ENCODE measurements at places on chromosomes 2 and 18.

- DNase-seq, result no peak
These were observed 31.0 kb downstream of the CCDC68 start for GRCh38 chr18:54928236-54928635.

GRCh38 chr2:226118471-226119429, 680.9 kb downstream of the IRS1 start:
- DNase-seq, result peak; percentile 83

DNA sequence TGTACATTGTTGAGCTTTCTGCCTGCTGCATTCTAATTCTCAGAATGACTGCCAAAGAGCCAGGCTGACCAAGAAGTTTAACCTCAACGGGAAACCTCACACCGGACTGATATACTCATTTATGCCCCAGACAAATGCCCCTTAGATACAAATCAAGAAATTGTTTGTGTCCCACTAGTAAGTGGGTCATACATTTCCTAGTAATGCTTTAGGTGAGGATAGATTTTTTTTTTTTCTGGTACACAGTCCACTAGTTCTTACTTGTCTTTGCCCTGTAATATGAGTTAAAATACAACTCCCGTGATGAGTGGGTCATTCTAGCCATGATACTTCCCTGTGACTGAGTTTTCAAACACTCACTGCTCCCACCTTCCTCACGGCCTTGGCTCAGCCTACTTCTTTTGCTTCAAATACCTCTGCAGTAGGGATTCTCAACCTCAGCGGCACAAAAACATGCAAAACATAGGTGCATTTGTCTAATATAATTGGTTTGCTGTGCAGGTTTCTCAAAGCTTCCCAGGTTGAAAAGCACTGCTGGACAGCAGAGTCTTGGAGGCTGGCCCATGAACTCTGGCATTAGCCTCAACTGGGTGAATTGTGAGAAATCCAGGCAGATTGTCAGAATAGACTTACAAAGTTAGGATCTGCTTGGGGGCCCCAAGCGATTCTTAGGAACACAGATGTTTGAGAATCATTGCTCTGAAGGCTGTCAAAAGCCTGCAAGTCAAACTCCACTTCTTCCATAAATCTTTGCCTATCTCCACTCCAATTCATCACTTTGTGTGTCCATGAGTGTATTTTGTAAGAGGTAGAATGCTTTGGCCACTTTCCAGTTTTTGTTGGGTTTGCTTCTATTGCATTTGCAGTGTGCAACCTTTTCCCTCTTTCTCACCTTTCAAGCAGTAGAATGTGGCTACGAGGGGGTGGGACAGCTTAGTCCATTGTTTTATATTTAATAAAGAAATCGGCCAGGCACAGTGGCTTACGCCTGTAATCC, 35.5 kb downstream of the TGIF1 start:
- no peak for DNase-seq

- DNase-seq, result no peak
These were observed 1.9 kb upstream of the HOXD11 start for GRCh38 chr2:176105078-176105729.

DNA sequence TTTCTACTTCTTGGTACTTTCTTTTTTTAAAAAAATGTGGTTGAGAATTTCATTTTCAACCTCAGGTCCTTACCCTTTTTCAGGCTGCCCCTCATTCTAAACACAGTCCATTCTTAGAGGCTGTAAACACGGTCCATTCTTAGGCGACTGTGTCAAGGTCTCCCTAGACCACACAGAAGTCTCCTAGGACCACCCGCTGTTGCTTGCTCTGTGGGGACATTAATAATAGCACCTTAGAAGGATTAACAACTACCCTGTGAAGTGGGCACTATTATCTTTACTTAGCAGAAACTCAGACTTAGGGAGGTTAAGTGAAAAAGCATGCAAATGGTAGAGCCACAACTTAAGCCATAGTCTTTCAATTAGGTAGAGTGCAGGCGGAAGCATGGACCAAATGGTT, 91.7 kb downstream of the RBMS1 start:
- no peak for DNase-seq

DNA sequence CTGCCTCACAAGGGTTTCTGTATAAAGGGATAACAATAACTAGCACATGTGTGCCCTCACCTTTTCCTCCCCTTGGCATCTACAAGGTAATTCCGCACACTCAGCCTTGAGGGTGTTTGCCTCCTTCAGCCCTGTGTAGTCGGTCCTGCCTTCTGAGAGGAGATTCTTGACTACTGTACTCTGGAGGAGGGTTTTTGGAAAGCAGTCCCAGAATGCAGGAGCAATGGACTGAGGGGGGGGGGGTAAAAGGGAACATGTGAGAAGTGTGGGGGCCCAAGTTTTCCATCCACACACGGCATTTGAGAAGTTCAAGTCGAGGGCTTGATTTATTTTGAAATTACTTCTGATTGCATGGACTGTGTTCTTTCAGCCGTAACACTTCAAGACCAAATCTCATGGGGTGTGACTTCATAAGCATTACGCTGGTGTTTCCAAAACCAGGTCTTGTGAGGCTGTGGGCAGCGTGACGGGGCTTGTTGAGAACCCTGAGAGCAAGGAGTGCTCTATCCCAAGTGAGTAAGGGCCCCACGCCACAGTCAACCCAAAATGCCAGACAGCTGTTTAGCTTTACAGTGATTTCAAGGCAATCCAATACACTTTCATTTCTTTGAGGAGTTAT, 198.7 kb upstream of the MEIS1 start:
- no peak for DNase-seq

- DNase-seq, result no peak
These were observed 38.0 kb upstream of the YWHAQ start for GRCh38 chr2:9668687-9669345.

DNA sequence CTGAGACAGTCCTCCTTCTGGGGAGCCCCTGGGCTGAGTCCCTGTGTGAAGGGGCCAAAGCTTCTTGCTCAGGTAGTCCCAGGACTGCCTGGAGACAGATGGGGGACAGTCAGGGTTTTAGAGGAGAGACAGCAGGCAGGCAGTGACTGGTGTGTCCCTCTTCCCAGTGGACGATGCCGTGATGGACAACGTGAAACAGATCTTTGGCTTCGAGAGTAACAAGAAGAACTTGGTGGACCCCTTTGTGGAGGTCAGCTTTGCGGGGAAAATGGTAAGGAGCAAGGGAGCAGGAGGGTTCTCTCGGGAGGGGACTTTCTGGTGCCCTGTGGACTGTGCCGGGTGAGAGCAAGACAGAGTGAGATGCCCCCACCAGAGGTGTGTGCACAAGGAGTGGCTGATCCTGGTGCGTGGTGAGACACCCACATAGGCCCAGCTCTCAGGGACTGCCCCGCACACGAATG, 74.8 kb downstream of the DYSF start:
- no peak for DNase-seq

DNA sequence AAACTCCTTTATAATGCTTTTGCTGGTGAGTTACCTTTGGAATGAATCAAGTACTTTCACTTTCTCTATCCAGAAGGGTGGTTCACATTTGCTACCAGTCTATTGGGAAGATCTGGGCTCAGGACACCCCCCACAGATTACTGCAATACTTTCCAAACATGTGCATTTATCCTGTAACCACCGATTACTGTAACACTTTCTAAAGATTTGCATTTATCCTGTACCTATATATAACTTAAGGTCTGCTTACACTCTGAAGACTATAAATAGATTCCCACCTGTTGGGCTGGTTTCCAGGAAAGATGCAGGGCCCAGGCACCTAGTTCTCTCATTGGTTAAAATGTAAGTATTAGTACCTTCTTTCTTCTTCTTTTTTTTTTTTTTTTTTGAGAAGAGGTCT, 113.0 kb upstream of the NEDD4L start:
- no peak for DNase-seq

- DNase-seq, result no peak
These were observed 12.3 kb downstream of the AQP12B start for GRCh38 chr2:240670402-240670801.

DNA sequence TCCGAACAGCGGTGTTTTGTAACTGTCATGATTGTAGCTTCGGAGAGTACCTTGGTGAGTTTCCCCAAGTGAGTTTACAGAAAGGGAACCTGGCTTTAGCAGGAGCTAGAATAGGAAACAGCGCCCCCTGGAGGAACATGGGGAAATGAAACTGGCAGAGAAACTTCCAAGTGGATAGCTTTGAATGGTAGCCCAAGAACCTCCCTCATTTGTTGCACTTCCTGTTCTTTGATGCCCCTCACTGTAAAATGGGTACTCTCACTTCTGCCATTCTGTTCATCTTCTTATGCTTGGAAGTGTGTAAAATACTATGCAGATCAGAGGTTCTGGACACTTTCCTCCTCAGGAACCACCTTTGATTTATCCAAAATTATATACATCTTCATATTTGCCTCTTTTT, 36.2 kb downstream of the CHST10 start:
- DNase-seq, result peak; percentile 17

DNA sequence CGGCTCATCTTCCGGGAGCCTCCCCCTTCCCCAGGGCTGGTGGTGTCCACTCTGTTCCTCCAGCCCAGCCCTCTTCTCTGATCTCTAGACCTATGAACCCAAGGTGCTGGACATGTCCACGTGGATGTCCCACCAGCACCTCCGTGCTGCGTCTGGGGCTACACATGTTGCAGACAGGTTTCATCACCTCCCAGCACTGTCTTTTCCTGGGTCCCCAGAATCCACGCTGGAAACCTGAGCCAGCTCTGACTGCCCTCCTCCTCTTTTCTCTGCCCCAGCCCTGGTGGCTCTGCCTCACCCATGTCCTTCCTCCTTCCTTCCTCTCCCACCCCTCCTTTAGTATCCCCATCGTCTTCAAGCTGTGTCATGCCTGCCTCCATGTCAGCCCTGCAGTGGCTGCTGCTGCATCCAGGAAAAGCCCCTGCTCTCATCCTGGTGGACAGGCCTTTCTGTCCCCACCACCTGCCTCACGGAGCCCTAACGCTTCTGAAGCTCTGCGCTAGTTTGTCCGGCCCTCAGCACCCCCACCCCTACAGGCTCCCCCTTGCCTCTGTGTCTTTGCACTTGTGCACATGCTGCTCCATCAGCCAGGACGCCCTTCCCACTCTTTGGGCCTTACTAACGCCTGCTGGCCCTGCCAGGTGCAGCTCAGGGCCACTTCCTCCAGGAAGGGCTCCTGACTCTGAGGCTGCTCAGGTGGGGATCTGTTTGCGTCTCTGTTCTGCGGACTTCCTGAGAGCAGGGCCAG, 105.9 kb downstream of the DYSF start:
- no peak for DNase-seq

- no peak for DNase-seq
These were observed 44.5 kb downstream of the TMEM131 start for GRCh38 chr2:97951155-97951680.

- no peak for DNase-seq
These were observed 100.5 kb upstream of the ODC1 start for GRCh38 chr2:10548626-10549025.

GRCh38 chr2:174392706-174393105, 2.8 kb upstream of the SCRN3 start:
- no peak for DNase-seq

DNA sequence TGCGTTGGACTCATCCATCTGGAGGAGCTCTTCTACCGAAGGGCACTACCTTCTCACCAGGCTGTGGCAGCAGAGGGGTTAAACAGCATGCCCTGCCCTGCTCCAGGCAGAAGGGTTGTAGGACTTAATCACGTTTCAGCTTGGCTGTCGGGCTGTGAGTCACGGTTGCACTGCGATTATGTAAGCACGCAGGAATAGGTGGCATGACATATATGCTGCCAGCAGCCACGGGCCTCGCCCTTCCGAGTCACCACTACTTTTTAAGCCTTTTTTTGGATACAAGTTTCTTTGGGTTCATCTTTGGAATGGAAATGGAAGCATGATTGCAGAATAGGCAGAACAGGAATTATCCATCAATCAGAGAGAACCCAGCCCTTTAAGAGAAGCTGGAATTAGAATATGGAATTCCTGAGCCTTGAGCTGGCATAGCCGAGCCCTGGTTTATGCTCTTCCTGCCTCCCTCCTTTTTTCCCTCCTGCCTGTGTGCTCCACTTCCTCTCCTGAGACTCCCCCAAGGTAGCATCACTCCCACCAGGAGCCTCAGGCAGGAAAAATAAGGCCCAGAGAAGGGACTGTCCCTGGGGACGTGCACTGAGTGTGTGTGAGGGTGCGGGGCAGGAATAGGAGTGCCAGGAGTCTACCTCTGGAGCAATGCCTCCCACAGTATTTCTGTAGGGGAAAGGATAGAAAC, 86.8 kb downstream of the SEMA4F start:
- no peak for DNase-seq

DNA sequence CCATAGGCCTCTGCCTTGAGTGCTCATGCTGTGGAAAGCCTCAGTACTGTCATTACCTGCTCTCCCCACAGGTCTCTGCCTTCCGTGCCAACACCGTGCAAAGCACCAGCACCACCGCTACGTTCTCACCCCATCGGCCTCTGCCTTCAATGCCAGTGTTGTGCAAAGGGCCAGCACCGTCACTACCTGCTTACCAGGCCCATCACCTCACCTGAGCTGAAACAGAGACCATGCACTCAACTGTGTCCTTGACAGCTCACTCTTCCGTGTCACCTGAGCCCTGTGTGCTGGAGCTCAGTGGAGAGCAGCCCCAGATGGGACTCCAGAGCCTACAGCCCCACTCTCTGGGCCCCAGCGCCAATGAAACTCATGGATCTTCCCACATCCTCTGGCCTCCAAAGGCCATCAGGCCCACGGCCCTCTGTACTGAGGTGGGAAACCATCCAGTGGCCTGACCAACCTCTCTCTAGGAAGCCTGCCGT, 62.7 kb downstream of the ZNF516 start:
- DNase-seq, result no peak

DNA sequence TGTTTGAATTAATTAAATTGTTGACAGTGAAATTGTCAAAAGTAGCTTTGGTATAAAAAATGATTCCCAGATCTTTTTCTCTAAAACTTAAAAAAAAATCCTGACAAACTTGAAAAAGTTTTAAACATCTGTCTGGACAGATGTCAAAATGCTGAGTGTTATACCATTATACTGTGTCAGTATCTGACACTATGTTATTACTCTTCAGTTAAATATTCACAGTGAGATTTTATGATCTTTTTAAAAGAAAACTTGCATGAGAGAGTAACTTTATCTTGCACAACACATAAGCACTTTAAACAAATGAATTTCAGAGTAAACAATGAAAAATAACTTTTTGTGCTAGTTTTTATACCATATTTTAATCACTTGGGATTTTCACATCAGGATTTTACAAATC, 167.4 kb downstream of the MEIS1 start:
- no peak for DNase-seq

DNA sequence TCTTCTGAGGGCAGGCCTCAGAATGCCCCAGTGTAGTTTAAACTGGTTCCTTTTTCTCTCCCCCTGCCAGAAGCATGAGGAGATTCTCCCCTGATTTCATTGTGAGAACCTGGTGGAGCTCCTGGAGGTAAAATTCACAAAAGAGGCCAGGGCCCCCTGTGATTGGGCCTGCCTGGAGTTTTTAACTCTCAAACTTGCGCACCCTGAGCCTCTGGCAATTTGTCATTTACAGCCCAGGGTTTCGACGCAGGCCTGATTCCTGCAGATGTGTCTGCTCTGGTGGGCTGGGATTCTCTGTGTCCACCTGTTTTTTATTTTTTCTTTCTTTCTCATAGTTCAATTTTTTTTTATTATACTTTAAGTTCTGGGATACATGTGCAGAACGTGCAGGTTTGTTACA, 157.9 kb downstream of the ASB1 start:
- DNase-seq, result no peak

- no peak for DNase-seq
These were observed 1327.1 kb upstream of the ZEB2 start for GRCh38 chr2:145846982-145847381.

GRCh38 chr2:151979694-151980093, 119.2 kb downstream of the CACNB4 start:
- no peak for DNase-seq

- DNase-seq, result peak; percentile 61
These were observed 9.9 kb downstream of the BMP10 start for GRCh38 chr2:68861330-68861729.

- no peak for DNase-seq
These were observed 51.2 kb downstream of the CLASP1 start for GRCh38 chr2:121598087-121598486.

Measured in GF-D8 (cell line).